CD4-positive, alpha-beta T cell treated with Interleukin-21 for 1 hour (primary cell): ENCODE measurements at places on chromosomes 2 and 18.

DNA sequence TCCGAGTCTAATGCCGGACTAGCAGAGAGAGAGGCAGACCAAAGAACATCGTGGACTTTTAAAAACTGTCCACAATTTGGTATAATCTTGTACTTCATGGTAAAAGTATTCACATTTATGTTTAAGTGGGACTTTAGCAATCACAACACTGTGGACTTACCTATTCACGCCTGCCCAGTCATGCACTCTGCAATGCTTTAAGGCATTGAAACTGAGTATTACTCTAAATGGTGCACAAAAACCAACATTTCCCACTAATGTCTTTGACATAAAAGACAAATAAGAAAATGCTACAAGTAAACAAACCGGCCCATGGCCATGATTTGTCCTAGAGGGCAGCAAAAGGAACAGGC is 91.3 kb downstream of the ACVR1 start:
- DNase-seq, result no peak

DNA sequence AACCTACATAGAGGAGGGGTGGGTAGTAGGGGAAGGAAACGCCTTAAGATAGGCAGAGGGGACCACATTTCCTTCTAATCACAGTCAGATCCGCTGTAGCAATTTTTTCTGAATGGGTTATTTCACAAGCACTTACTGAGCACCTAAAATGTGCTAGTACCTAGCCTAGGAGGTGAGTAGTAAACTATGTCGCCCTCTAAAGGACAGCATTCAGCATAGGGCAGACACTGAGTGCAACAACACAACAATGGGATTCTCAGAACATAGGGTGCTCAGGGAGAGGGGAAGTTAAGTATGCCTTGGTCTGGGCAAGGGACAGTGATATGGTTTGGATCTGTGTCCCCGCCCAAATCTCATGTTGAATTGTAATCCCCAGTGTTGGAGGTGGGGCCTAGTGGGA is 166.1 kb upstream of the RAB6C start:
- no peak for DNase-seq

DNA sequence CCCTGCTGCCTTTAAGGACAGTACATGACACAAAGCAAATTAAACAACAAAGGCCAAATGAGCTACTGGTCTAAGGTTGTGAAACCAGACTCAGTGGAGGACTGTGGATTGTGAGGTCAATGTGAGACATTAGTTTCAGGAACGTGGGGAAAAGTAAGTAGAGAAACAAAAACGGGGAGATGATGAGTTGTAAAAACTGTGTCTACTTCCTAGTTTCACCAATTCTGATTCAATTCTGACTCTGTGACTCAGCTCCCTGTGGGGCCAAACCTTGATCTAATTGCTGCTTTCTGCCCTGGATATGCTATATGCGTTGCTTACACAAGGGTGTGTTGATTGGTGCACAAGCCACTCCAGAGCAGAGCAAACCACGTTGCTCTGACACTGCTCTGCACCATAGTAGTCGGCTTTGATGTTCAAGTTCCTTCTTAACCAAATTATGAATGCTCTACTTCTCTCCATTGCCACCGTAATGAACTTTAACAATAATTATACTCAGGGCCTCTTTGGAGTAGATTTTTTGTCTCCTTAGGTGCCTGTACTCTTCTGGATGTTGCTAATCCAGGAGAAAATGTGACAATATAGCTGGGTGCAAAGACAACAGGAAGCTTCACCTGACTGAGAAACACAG is 1640.1 kb upstream of the CELF4 start:
- DNase-seq, result no peak

DNA sequence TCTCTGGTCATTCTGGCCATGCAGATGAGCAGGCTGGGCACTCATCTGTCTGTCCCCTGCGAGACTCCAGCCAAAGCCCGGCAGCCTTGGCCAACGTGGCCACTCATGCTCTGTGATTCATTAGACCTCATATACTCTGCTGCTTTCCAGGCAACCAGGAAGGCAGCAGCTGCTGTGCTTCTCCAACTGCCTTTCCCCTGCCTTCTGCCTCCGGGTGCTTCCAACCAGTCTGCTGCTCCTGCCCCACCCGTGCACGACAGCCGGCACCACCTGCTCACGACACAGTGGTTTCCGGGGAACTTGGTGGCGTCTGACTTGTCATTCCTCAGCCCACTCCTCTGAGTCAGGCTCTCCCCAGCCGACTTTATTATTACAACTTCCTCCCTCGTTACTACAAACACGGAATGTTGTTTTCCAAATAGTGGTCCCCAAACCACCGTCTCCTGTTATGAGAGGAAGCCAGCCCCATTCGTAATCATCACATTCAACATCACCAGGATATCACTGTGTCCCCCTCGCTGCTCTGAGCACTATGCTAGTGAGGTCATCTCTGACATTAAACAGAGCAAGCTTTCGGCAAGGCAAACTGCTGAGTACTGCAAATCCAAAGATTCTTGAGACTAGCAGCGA is 392.4 kb downstream of the ALK start:
- no peak for DNase-seq

DNA sequence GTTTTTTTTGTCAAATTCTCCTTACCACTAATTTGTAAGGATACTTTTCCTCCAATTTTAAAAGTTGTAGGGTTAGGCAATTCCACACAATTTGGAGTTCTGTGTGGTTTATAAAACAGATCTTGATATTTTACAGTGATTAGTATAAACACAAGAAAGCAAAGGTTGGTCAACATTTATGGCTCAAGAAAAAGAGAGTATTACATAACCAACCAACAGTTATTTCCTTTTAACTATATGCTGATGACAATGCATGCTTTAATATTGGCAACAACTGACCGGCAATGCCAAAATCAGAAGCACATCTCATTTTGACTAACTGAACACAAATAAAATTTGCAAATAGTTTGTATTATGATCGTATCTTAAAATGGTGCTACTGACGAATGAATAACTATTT is 137.2 kb downstream of the CDH2 start:
- DNase-seq, result no peak

DNA sequence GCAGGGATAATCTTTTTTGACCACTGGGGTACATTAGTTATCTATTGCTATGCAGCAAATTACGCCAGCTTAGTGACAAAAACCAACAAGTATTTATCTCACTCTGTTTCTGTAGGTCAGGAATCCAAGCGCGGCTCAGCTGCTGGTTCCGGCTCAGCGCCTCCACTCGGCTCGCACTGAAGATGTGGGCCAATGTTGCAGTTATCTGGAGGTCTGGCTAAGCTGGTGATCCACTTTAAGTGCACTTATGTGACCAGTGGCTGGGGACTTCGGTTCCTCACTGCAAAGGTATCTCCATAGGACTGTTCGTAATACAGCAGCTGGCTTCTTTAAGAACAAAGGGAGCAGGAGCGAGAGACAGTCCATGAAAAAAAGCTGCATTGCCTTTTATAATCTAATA is 591.9 kb downstream of the TMEM182 start:
- no peak for DNase-seq

DNA sequence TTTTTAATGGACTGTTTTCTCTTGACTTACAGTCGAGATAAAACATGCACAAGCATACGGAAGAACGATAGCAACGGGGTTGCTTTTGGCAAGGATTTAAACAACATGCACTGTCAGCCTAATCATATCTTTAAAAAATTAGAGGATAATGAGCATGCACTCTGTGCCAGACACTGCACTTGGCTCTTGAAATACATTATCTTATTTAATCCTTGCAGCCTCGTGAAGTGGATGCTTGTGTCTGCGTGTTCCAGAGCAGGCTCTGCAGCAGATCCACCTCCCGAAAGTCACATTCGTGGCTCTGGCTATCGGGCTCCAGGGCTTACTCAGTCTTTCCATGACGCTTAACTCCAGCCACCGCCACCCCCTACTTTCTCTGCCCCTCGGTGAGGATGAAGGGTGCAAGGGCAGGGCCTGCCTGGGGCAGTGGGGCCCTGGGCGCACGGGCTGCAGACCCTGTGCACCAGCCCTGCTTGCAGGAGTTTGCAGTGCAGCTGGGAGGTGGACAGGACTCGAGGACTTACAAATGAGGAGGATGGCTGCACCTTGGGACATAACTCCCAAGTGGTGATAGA is 61.7 kb downstream of the ACKR3 start:
- no peak for DNase-seq

GRCh38 chr2:17940091-17940630 is 61.7 kb downstream of the KCNS3 start:
- DNase-seq, result no peak

- no peak for DNase-seq
These were observed 76.6 kb upstream of the GPC1 start for GRCh38 chr2:240358821-240359397.

DNA sequence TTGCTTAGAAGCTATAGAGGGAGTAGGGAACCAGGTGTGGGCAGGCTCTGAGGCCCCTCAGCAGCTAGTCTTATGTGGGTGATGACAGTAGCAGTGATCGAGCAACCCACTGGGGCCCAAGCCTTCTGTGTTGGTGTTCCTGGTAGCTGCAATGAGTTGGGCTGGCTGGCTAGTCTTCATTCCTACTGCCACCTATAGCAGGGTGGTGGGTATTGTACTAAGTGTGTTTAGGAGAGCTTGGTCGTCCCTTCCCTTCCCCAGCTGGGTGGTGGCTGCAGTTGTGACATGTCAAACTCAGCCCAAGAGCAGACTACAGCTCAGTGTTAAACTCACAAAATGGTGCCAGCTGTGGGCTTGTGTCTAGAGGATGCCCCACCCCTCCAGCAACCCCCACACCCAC is 486.1 kb upstream of the UBE2E3 start:
- DNase-seq, result no peak

DNA sequence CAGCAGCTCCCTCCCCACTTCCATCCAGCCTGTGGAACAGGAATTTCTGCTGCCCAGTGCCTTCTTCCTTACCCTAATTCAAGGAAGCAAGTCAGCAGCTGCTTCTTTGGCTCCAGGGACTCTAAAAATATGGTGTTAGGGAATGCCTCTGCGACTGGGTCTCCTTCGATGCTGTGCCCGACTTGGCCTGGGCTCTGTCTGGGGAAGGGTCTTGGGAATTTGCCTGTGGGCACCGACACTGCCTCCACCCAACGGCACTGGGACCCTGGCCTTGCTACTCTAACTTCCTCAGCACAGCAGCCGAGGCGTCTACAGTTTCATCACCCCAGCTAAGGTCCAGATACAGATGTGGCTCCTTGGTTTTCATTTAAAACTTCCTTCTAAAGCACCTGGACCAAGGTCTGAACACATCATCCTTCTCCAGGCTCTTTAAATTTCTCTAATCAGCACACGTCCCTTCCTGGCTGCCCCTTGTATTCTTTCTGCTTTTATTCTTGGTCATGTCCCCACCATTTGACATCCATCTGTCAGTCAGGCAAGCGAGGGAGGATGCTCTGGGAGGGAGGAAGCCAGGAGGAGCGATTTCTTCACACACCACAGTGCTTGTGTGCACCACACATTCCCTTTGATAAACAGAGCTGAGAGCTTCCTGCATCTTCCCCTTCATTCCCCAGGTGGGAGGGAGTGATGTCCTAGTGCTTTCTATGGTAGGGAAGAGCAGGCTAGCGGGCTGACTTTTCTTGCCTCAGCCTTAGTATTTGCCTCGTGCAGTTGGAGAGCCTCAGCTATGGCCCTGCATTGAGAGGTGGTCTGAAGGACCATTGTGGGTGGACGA is 6.8 kb downstream of the LBH start:
- no peak for DNase-seq

DNA sequence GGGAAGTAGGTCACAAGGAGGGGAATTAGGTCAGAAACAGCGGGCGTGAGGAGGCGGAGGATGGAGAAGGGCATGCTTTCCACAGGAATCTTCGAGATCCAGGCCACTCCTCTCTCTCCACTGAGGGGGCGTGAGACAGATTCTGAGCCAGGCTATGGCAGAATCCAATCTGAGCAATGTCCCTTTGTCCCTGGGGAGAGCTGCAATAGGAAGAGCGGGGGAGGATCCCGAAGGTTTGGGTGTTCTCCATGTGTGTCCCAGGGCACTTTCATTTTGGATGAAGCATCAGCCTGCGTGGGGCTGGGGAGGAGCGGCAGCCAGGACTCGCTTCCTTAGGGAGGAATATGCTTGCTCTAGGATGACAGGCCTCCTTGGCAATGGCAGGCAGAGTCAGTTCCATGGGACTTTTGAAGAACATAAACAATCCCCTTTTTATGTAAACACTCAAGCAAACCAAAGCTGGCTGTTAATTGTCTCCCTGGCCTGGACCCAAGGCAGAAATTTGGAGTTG is 84.0 kb downstream of the LIPG start:
- no peak for DNase-seq

DNA sequence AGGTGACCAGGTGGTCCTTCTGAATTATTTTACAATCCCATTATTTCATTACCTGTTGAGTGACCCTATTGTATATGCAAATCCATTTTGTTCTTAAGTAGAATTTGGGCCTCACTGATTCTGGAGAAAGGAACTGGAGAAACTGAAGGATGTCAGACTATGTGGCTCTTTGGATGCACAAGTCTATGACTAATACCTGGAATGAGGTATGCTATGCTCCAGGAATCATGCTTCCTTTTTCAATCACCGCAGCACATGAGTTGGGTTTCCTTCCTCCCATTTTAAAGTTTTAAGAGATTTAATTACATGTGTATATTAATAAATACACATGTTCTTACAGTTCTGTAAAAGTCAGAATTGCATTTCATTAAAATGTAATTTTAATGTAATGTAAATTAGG is 253.9 kb upstream of the VWC2L start:
- DNase-seq, result no peak

DNA sequence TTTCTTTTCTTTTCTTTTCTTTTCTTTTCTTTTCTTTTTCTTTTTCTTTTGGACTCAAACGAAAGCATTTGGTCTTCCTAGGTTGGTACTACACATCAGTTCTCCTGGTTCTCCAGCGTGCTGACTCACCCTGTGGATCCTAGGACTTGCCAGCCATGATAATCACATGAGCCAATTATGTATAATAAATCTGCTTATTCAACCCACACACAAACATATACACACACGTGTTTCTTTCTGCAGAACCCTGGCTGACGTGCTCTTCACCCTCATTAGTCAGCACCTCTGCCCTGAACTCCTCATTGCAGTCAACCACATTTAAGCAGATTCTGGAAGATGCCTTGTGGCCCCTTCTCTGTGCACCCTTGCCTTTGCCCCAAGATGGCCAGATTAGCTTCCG is 162.4 kb upstream of the MYT1L start:
- no peak for DNase-seq

DNA sequence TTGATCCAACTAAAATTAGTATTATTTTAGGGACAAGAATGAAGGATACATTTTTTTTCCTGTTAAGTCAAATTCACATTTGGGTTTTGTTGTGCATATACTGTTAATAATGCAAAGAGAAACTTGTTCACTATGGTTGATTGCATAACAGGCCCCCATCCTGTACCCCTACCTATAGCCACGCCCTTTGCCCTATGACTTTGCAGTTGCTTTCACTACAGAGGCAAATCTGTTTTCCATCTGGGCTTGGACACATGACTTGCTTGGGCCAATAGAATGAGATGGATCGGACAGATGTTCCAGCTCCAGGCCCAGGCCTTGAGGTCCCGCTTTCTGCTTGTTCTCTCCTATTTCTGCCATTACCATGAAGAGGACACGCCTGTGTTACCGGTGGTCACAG is 278.5 kb upstream of the HNRNPA3 start:
- DNase-seq, result no peak

GRCh38 chr2:100876231-100876860 is 56.4 kb downstream of the NPAS2 start:
- DNase-seq, result no peak

- no peak for DNase-seq
These were observed 90.1 kb downstream of the NFATC1 start for GRCh38 chr18:79485788-79486355.
